ENCODE measurements at places on chromosomes 4 and X.

DNA sequence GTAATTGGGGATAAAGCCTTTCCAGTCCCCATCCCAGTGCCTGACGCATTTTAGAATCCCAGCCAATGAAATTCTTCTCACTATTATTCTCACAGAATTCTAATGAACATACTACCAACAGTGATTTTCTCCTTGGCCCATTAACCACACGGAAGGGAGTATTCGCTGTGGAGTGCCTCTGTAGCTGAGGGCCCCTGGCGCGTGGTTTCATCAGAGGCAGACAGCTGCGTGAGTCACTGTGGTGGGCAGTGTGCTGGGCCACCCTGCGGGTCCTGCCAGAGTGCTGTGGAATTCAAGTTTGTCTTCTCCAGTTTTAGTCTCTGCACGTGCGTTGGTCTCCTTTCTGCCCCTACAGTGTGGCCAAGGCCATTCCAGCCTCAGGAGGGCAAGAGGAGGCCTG lies 335.4 kb upstream of the FAT1 start:
- DNase-seq = no peak

DNA sequence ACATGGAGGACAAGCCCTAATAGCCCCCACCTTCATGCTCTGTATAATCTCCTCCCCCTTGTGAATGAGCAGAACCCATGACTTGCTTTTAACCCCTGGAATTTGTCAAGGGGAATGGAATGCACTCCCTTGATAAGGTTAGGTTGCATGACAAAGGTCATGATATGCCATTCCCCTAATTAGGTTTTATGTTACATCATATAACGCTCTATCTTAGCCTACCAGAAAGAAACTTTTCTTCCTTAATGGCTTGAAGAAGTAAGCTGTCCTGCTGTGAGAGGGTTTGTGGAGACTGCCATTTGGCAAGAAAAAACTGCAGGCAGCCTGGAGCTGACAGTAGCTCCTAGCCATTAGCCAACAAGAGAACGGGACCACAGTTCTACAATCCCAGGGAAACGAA lies 399.8 kb upstream of the MAD2L1 start:
- no peak for DNase-seq

GRCh38 chr4:5470318-5471198 lies 237.8 kb downstream of the EVC2 start:
- no peak for DNase-seq

DNA sequence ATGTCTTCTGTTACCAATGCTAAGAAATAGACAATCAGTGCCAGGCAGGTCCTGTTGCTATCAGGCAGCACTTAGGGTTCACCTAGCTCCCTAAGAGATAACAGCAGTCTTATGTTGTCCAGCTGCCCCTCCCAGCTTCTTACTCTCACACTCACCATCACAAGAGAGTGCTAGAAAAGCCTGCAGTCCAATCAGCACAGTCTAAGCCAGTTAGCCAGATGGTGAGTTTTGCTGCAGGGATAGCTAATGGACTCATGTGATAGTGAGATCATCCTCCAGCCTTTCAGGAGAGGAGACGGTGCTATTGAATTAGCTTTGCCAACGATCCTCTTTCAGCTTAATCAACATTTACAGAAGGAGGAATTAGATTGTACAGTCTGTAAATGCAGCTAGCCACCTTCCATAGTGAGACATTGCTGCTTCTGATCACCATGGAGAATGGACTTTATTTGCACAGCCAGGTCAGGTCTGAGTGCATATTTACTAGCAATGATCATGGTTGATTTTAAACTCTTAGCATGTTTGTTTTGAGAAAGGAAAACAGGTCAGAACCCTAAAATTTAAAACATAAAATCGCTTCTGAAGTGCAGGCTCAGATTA lies 438.3 kb downstream of the CENPC start:
- no peak for DNase-seq

- no peak for DNase-seq
These were observed 29.8 kb downstream of the YY2 start for GRCh38 chrX:21885568-21885967.

DNA sequence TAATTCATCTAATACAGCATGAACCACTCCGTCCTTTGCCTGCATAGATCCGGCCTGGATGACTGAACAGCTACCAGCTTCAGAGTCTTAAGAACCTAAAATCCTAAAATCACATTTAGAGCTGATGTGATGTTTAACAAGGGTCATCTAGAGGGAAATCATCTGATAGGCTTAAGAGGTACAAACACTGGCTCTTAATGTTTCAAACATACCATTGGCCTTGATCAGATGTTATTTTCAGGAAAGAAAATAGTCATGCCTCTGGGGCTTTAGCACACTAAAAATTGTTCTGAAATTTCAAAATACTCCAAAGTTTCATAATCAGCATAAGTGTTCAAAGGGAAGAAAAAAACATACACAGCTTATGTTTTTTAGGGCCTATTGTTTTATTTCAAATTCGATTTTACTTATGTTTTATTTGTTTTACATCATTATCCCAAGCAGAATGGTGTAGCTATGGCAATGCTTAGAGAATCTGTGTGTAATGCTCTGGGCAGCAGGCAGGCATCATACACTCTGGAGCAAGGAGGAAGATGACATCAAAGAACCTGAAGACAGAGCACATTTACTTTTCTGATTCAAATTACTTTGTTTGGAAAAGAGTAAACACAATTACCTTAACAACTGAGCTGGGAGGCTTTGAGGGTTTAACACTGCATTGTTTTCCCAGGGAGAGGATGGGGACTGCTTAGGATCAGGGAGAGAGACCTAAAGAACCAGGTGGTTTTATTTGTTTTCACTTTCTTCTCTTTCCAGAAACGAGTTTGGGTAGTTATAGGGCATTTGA lies 25.3 kb upstream of the LEF1 start:
- DNase-seq = no peak

GRCh38 chrX:15203694-15204093 lies 66.2 kb downstream of the ASB9 start:
- DNase-seq = no peak

- no peak for DNase-seq
These were observed 140.1 kb upstream of the TRAM1L1 start for GRCh38 chr4:117225471-117225870.

DNA sequence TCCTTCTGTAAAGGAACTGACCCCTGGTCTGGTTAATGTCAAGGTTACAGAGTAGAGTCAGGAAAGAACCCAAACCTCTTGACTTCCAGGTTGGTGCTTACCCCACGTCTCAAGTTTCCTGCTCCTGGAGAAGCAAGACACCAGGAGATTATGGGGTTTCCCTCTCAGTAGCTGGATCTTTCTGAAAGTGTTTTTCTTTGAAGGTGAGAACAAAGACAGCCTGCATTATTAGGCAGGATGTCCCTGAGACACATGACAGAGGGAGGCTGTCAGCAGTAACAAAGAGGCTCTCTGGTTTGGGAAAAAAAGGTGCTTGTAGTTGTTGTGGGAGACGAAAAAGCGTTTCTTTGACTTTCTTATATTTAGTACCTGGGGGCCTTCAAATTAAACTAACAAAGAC lies 44.7 kb upstream of the IGFBP7 start:
- no peak for DNase-seq

- DNase-seq = no peak
These were observed 7.4 kb downstream of the BDH2 start for GRCh38 chr4:103092245-103092644.

DNA sequence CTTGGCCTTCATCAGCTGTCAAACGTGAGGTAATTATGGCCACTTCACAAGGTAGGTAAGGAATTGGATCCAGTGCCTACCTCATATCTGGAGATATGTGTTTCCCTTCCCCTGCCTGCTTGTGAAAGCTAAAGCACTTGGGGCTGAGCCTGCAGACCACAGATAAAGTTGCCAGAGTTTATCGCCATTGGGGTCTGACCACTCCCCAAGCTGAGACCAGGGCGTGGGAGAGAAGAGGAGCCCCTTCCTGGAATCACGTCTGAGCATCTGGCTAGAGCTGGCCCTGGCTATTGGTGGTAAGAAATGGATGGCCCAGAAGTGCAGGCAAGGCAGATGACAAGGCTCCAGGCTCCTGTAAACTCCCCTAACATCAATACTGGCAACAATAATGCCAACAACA lies 2.7 kb downstream of the ALAS2 start:
- no peak for DNase-seq

- DNase-seq = no peak
These were observed 8.8 kb upstream of the DGAT2L6 start for GRCh38 chrX:70168238-70169188.

- DNase-seq = peak; percentile 76
These were observed at the start of gene LDOC1 for GRCh38 chrX:141176586-141177451. LDOC1 (minus strand) TSS chrX:141177129; CDS start chrX:141177021, 108 bp downstream.

GRCh38 chr4:86939729-86940575 lies 5.1 kb downstream of the AFF1 start:
- DNase-seq = no peak

GRCh38 chr4:120680647-120681228 lies 241.8 kb downstream of the PRDM5 start:
- DNase-seq = no peak

DNA sequence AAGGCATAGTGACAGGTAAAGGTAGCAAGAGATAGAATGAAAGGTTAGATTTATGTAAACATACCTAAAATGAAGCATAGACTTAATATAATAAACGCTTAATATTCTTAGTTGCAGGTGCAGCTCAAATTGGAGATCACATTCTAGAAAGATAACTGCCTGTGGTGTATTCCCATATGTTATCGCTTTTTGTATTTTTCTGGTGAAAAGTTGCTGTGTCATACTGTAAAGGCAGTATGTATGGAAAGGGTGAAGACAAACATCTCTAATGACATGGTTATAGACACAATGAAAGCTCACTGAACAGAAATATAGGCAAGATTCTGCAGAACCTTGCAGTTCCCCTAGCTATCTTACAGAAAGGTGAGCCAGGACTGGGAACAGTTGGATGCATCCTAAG lies 240.3 kb downstream of the DCLK2 start:
- DNase-seq = no peak

DNA sequence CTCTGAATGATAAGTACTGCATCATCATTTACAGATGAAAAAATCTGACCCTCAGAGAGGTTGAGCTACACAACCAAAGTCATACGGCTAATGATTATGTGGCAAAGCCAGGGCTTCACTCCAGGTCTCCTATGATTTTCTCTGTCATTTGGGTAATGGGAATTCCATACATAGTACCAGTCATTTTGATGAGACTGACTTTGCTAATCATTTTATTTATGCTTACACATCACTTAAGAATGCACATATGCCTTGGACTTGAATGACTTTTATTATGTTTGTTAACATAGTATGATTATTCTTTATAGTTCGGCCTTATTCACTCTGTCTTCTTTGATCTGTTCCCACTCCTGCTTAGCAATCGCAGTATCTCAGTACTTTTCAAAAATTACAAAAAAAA lies 255.1 kb upstream of the GPRIN3 start:
- no peak for DNase-seq

DNA sequence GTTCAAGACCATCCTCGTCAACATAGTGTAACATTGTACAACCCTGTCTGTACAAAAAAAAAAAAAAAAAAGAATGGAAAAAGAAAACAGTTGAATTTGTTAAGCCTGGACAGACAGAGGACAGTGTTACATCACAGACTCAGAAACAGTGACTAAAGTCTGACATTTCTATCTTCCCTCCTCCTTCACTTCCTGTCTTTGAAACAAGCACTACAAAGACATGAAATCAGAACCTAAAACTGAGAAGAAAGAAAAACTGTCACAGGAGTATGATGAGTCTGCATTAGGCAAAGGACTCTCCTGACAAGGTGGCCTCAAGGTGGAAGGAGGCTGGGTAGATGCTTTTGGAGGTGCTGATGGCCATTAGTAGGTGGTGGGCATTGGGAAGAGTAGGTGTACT lies 126.7 kb downstream of the RBM47 start:
- DNase-seq = no peak

DNA sequence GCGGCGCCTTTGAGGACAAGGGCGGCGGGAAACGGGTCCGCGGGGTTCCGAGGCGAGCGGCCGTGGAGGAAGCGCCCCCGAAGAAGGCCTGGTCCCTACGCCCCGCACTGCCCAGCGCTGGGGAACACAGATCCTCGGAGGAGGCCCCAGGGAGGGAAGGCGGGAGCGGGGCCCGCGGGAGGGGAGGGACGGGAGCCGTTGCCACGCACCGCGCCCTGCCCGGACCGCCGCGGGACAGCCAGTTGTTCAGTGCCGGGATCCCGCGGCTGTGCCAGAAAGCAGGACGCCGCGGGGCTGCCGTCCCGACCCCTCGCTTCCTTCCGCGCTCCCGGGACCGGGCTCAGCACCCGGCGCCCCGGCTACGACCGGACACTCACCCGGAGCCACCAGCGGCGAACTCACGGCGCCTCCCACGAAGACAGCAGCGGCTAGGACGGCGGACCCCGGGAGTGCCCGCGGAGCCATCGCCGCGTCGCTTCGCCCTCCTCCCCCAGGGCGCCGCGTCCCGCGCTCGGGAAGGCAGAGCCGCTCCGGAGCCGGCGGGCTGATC lies 278 bp downstream of the RELL1 start:
- DNase-seq = peak; percentile 49

DNA sequence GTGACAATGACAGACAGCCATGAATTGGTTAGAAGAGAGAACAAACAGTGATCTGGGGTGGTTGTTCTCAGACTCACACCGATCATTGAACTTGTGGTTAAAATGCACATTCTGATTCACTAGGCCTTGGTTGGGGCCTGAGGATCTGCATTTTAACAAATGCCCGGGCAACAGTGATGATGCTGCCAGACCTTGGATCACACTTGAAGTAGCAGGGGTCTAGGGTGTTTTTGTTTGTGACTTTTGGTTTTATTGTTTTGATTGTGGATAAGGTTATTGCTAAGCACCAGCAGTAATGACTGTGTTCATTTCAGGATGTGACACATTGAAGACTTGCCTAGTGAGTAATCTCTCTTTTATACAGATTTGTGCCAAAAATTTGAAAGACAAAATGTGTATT lies 36.5 kb downstream of the TXLNG start:
- no peak for DNase-seq

GRCh38 chr4:101019313-101019712 lies 328.0 kb downstream of the PPP3CA start:
- no peak for DNase-seq

DNA sequence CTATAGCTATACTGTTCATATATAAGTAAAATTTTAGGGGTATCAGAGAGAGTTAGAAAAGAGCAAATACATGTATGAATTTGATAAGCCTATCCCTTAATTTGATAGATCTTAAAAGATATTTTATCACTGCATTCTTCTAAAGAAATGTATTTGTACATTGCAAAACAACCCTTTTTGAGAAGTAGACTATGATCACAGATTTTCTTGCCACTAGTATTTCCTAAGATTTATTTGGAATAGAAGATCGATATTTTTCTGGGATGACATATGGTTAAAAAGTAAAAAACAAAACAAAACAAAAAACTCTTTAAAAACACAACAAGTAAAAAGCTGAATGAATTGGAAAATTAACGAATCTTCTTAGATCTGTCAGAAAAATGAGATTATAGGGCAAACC lies 27.4 kb downstream of the TET2 start:
- no peak for DNase-seq
